ENCODE measurements at places on chromosomes 5 and 9.

DNA sequence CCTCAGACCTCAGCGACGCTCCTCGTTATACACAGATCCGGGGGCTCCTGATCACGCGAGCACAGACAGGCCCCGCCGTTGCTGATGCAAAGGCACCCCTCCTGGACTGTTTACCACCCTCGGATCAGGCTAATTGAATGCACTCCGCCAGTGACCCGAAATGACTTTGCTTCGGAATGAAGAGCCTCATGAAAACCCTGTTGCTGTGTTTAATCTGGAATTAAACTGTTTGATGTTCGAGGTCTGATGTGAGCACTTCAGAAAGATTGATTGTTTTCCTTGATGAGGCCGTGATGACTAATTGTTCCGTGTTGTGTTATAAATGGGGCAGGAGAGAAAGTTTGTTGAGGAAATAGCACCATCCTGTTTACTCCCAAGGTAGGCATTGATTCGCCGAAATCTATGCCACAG is 190.5 kb upstream of the PPP1R26 start:
- no peak for DNase-seq

DNA sequence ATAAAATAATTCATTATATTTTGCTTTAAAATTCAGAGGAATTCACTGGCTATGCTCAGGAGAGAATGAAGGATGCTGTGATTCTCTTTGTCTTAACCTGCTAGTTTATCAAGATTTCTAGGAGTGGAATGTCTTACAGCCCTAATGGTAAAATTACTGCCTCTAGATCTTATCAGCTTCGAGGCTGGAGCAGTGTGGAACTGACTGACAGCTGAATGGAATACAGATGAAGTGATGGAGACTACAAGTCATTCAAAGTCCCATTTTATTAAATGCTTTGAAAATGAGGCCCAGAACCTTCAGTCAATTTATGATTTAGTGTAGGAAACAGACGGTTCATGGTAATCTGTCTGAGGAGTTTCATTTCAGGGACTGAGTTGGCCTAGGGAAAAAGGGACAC is 202.1 kb downstream of the RFX3 start:
- DNase-seq = no peak

DNA sequence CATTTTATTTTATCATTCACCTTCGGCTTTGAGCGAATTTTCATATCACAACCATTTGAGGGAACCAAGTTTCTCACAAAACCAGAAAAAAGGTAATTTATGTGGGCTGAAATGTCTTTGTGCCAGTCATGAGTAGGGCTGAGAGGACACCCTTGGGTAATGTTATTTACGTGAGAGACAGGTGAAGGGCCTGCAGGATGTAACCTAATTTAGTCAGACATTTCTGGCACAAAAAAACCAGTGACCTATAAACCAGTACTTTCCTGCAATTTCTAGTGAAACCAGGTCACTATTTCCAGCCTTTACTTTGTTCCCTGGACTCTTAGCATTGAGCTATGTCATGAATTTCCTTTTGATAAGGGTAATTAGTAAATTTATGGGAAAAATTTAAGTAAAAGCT is 17.2 kb upstream of the CCDC112 start:
- no peak for DNase-seq

- DNase-seq = no peak
Measured at GRCh38 chr9:136722969-136723356, 10.6 kb downstream of the DIPK1B start.

DNA sequence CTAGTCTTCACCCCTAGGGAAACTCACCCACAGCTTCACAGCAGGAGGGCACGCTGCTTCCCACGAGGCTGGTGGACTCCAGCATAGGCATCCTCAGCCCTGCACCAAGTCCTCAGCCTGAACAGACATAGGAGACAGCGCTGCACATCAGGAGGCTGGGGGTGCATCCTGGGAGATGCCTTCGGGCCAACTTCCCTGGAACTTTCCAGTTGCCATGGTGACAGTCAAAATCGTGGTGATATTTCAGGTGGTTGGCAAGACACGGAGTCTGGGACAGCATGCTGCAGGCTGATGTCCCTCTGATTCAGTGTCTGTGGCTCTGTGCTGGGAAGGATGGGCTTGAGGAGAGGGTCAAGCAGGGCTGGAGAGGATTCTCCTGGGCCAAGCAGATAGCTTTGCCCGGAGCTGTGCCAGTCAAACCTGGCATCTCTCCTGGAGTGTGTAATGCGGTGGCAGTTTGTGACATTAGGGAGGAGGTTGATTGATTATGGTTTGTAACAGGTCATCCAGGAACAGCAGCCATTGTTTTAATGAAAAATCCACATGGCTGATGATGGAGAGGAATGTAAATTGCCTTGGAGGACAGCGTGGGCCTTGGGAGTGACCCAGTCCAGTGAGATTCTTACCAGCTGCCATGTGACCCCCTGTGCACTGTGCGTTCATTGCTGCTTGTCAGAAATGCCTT is 35.6 kb upstream of the SEMA4D start:
- DNase-seq = no peak

DNA sequence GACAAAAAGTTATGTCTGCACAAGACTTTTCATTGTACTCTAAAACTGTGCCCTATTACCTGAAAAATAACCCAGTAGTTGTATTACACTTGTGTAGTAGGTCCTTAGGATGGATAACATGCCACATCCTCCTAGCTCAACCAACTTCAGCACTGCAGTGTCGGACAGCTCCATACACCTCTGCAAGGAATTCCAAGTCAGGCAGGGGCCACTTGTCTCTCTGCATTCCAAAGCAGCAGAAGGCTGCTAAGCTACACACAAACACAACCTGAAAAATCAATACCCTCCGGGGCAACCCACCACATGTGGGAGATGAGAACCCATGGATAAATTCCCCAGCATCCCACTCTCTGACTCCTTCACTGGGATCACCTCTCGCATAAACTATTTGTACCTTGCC is 50.2 kb downstream of the MED10 start:
- DNase-seq = no peak

- DNase-seq = no peak
Measured at GRCh38 chr9:419571-420171, 205.0 kb downstream of the DOCK8 start.

GRCh38 chr5:163387589-163388343 is 49.6 kb upstream of the CCNG1 start:
- DNase-seq = no peak

GRCh38 chr5:154690488-154690887 is 64.7 kb upstream of the LARP1 start:
- no peak for DNase-seq

- no peak for DNase-seq
Measured at GRCh38 chr5:95624368-95624767, 4.5 kb downstream of the GPR150 start.

DNA sequence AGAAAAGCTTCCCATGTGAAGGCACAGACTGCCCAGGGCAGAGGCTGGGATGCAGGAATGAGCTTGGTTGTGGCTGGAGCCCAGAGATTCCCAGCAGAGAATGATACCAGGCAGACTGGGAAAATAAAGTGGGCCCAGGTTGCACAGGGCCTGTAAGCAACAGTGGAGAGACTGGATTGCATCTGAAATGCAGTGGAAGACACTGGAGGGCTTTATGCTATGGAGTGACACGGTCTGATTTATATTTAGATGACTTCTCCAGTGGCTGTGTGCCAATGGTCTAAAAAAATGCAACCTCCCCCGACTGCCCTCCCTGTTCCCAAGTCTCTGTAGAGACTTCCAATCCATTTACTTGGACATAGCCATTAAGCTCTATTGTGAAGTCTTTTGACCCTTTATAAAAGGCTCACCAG is 951.1 kb upstream of the DMAC1 start:
- DNase-seq = no peak

DNA sequence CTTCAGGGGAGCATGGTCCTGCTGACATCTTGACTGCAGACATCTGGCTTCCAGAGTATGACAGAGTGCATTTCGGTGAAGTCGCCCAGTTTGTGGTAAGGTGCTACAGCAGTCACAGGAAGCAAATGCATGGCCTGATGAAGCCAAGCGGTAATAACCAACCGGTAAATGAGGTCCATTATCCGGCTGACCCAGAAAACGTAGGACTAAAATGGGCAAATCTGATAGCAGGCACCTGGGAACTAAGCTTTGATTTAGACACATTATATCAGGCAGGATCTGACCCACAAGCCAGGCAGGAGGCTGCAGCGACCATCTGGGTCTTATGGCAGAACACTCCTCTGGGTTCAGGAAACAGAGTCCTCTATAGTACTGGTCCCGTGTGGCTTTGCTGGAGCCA is 454.6 kb downstream of the GADD45G start:
- no peak for DNase-seq
